NCI-H1436 treated with DMSO at 0.1 percent for 48 hours (cell line): ENCODE measurements at places on chromosomes 7 and 10.
A peak's percentile ranks its signal among the peaks of the same experiment; 100 is the strongest.

- DNase-seq = no peak
Observed at GRCh38 chr10:69662173-69662877, 32.3 kb downstream of the FAM241B start.

- no peak for DNase-seq
Observed at GRCh38 chr7:157893535-157894044, 556.8 kb downstream of the DNAJB6 start.

GRCh38 chr10:95759233-95759826, 3.4 kb downstream of the ENTPD1 start:
- DNase-seq = no peak

GRCh38 chr10:100433253-100434240, 29.3 kb upstream of the WNT8B start:
- DNase-seq = peak; percentile 88

- no peak for DNase-seq
Observed at GRCh38 chr10:43055991-43056567, 20.8 kb upstream of the RET start.

DNA sequence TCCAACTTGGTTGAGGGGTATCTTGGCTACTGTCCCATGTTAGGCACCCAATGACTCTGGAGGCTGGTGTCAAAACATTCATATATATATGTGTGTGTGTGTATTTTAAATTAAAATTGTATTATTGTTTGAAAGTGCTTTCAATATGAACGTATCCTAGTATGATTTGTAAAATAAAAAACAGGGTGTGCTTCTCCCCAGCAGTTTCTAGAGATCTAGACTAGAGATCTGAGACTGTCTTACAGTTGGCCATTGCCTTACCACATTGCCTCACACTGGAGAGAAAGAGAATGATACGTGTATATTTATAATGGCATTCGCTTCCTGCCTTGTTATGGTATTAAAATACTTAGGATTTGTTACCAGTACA, 1.2 kb downstream of the BAG3 start:
- DNase-seq = no peak

DNA sequence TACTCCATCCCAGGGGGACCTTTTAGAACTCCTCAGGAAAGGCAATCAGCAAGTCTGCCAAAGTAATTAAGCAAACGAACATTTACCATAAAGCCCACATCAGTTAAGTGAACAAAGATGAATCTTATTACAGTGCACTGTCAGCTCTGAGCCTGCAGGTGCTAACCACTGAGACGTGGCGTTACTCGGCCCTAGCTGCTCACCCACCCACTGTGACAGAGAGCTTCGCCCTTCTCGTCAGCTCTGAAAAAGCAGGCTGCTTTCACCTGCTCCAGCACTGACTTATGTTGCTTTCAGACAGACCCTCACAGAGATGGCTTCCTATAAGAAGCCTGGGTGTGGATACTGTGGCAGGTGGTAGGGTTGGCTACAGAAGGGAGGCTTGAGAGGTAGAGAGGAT, 57.7 kb upstream of the KCNIP2 start:
- no peak for DNase-seq

- DNase-seq = no peak
Observed at GRCh38 chr7:111990643-111991042, 215.6 kb downstream of the DOCK4 start.

DNA sequence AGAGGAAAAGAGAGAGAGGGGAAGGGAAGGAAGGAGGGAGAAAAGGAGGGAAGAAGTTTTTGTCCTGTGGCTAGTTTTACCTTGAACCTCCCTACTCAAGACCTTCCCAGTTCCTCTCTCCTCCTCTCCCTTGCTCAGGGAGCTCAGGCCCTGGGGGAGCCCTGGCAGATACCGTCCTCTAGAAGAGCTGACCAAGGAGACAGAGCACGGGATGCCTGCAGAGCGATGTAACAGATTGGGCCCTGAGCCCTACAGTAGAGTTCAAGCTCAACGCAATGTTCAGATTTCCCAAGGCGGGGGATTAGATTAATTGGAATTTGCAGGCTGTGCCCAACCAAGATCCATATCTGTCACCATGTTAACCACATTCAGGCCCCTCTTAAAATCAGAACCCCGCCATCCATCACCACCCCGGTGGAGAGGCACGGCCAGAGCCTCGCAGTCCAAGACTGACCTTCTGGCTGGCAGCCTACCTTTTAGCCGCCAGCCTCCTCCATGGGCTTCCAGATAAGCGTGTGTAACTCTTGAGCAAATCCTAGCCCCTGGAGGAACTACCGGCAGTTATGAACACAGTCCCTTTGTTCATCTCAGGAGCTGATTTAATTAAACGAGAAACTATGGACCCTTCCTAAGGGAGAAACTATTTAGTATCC, 70.6 kb downstream of the KCNMA1 start:
- no peak for DNase-seq

GRCh38 chr7:132354527-132354926, 221.7 kb downstream of the PLXNA4 start:
- no peak for DNase-seq

- DNase-seq = no peak
Observed at GRCh38 chr10:69792341-69792740, 9.4 kb upstream of the COL13A1 start.

DNA sequence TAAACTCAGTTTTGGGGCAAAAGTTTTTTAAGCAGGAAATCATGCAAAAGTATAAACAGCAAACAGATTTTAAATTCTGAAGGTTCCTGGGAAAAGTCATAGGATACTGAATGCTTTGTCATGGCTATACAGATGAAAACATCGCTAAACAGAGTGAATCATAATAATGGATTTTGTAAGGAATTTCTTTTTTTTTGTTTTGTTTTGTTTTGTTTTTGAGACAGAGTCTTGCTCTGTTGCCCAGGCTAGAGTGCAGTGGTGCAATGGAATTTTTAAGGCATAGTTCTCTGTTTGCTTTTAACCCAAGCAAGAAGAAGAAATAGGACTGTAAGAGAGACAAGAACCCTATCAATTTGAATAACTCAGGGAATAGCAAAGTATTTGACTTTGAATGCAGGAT, 285.3 kb downstream of the NRG3 start:
- DNase-seq = no peak
